ENCODE measurements at places on chromosomes 2 and 18.

DNA sequence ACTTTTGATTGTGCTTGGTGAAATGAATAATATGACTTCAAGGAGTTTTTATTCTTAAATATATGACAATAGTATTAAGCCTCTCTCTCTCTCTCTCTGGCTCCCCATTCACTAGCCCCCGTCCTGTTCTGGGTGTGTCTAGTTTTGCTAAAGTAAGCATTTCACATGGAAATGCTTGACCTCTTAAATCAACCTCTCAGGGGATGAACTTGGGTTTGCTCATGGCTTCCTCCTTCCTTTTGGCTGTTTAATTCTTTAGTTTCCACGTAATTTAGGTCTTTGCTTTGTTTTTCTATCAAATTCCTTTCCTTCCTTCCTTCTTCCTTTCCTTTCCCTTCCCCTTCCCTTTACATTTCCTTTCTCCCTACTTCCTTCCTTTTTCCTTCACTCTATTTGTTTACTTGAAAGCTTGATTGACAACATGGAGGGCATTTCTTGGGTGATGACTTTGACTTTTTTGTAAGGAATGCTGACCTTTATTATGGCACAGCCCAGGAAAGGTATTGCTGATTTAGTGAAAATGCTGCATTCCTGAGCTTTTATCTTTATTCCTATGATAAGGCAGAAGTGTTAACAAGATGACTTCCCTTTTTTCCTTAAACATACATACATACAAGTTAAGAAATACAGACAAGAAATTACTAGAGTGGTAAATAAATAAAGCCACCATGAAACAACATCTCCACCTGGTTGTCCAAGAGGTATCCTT is 3.6 kb downstream of the DPP4 start:
- DNase-seq = peak; percentile 62

- no peak for DNase-seq
These were observed 5.7 kb upstream of the WIPF1 start for GRCh38 chr2:174603280-174603679.

DNA sequence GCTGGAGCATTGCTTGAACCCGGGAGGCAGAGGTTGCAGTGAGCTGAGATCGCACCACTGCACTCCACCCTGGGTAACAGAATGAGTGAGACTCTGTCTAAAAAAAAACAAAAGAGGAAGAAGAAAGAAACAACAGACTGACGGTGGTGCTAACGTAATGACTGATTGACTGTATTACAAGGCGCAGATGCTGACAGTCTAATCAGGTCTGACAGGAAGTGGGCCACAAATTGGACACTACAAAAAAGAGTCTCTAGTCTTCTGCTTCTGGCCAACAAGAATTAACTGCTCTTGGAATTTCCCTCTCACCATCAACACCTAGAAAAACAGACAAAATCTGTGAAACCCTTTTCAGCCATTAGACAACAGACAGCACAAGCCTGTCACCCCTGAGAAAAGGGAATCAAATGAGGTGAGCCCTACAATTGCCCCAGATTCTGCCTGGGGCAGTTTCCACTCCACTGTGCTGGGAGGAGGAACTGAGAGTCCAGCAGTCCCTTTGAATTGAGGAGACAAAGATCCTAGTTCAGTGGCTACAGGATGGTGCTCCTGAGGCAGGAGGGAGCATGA is 43.3 kb downstream of the SNED1 start:
- DNase-seq = no peak

GRCh38 chr2:227534714-227535113 is 62.8 kb downstream of the AGFG1 start:
- no peak for DNase-seq

DNA sequence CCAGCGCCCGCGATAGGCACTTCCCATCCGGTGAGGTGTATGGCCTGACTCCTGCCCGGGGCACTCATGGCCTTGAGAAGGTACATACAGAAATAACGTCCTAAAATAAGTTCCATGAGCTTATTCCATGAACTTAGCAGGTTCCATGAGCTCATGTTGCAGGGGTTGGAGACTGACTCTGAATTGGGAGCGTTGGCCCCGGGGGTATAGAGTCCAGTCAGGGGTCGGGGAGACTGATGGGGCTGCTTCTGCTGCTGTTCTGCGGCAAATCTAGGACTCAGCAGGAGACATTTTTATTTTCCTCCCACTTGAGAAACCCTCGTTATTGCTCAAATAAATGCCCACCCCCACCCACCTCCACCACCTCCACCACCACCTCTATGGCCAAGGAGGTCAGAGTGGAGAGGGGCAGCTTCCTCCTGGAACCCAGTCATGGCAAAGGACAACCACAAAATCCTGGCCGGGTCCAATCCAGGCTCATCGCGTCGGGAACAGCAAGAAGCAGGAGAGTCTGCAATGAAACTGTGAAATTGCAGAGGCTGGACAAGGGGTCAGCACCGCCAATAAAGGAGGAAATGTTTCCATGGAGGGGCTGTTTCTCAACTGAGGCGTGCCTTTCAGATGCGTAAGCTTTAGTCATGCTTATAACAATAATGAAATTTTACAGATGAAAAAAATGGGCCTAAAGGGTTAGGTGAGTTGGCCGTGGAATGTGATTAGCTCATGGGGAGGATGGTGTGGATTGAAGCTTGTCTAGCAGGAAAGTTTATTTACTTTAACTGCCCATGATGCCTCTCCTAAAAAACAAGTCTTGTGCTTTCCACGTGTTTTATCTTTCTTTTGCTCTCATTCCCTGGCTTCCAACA is 136.6 kb upstream of the ALKAL2 start:
- peak; percentile 10 for DNase-seq

- DNase-seq = no peak
These were observed 210.1 kb upstream of the LRATD1 start for GRCh38 chr2:14422426-14422825.

- DNase-seq = no peak
These were observed 1.7 kb upstream of the ONECUT2 start for GRCh38 chr18:57433482-57433881.

DNA sequence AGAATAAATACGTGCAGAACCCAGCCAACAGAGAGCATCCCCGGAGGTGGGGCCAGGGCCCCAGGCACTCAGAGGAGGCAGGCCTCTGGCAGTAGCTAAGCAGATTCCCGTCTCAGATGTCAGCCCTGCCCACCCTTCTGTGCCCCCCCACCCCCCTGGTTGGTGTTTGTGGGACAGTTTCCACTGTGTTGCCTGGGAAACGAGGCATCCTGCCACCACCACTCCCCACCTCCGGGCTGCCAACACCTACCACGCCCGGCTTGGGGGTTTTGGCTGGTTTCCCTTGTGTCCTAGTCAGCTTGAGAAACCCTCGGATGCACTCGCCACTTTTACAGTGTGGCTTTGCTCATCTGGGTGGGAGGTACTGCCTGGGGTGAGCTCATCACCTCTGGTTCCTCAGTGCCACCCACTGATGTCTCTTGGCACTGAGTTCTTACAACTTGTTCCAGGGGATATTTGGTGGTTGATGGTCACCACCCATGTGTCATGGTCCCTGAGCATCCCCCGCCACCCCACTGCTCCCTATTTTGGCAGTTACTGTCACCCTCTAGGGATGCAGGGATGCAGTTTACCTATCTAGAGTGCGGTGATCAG is 72.4 kb upstream of the YWHAQ start:
- DNase-seq = peak; percentile 97

DNA sequence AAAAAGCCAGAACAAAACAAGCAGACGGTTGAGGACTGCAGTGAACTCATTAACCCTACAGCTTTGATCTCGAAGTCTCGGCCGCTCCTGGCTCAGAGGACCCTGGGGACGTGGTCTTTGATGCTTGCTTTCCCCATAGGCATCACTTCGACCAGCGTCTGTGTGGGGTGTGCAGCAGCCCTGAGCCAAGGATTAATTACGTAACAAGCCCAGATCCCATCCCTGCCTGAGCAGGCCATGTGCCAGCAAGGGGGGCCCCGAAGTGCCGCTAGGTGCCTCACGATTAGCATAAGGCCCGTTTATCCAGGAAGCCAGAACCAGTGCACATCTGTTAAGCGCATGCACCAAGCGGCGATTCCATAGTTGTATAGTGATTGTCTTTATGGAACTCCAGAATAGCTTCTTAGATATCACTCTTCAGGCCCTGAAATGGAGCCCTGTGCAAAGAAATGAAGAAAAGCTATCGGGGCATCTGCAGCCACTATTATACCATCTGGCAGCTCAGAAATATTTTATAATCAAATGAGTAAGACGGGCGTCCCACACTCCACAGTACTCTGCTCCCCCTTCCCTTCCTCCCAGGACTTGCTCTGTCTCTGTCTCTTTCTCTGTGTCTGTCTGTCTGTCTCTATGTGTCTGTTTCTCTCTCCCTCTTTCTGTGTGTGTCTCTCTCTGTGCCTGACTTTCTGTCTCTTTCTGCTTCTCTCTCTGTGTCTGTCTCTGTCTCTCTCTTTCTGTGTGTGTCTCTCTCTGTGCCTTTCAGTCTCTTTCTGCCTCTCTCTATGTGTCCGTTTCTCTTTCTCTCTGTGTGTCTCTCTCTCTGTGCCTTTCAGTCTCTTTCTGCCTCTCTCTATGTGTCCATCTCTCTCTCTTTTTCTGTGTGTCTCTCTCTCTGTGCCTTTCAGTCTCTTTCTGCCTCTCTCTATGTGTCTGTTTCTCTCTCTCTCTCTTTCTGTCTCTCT is 41.7 kb downstream of the HPCAL1 start:
- no peak for DNase-seq

GRCh38 chr18:76499637-76500340 is 4.7 kb upstream of the ZNF516 start:
- DNase-seq = no peak

DNA sequence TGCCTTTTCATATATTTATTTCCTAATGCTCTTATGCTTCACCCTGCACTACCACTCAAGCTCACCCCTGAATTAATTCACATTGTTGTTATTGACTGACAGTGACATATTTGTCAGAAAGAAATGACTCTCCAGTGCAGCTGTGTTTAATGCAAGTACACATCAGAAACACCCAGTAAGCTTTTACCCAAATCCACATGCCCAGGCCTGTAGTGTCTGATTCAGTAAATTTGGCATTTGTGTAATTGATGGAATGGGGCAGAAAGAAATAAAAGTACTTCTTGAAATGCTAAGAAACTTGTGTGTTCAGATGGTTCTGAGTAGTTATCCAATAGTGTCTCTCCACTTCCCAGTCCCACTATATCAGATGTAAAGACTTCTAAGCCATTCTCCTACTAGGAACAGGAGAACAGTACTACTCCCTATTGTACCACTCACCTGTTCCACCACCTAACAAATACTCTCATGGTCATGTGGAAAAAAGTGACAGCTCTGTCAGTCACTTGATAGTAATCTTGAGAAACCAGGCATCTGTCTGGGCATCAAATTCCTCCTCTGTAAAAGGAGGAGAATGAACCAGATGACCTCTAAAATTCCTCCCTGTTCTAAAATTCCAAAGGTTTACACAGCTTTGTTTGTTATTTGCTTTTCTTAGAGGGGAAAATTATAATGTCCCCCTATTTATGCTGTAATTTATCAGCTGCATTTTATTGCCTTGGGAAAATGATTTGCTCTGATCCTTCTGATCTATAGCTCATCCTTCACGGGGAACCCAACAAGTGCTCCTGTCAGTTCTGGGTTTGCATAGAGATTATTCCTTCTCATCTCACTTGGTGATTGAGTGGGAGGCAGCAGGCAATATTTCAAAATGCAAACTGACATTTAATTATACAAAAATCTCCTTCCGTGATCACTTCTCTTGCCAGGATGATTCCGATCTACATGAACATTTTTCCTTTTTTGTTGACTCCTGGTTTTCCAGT is 70.9 kb downstream of the ZNF385B start:
- no peak for DNase-seq

DNA sequence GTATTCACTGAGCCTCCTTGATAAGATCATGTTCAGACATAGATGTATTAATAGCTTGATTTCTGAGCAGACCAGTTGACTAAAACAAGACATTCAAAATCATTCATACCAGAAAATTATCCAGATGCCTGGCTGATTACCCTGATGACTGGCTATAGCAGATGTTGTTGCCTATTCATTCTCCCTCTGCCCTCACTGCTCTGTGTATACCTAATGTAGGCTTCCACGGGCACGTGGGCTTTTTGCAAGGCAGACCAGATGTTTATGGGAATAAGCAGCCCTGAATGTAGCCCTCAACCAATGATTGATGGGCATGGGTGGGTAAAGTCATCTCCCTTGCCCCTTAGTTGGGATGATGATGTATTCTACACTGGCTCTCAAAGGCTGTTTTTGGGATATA is 289.1 kb downstream of the MBD2 start:
- no peak for DNase-seq

DNA sequence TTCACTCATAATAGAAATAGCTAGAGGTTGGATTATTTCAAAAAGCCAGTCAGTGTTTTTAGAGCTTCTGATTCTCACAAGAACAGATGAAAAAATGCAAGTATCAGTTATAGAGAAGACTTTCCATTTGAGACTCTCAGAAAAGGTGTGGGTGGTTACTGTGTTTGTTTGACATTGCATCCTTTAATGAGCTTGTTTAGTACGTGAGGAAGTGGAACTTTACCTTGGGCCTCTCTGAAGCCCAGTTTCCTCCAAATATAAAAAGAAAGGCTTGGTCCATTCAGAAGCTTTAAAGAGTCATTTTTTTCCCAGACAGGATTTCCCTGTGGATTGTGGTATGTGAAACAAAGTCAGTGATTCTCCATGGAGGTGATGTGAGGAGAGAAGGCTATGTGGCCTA is 89.9 kb upstream of the RANBP2 start:
- no peak for DNase-seq

DNA sequence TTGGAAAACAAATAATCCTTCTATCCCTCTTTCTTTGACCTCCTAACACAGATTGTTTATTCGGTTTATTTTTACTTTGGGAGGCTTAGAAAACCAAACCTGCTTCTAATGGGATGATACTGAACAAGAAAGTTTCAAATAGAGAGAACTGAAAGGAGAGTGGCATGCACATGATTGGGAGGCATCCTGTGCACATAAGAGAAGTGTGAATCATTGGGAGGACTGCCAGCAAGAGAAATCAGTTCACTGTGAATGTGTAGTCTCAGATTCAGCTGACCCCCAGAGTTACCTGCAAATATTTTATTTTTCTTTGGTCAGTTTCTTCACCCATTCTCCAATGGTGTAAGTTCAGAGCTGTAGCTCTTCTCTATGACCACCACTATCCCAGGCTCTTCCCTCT is 1363.2 kb upstream of the ACVR2A start:
- DNase-seq = peak; percentile 71
